ENCODE measurements at places on chromosomes 6 and 20. TPM values are rescaled to one million over a fixed set of nuclear protein-coding genes. Genes with fewer than 3 reads are reported as not detected.

ZFP57 gene
- total RNA-seq: not detected

GHRH gene
- not detected for total RNA-seq

BTNL2 gene
- total RNA-seq: not detected

TSPO2 gene
- not detected for total RNA-seq

OR2J3 gene
- not detected for total RNA-seq

C20orf144 gene
- not detected for total RNA-seq

C6orf15 gene
- total RNA-seq: not detected

DPPA5 gene
- total RNA-seq: not detected

LAMA5 gene
- total RNA-seq: 4.8 TPM

CST4 gene
- total RNA-seq: not detected

CFB gene
- total RNA-seq: 34.6 TPM

SH3BGRL2 gene
- total RNA-seq: 2.9 TPM

DAAM2 gene
- total RNA-seq: 59.9 TPM

MAD2L1BP gene
- total RNA-seq: 26.1 TPM

DEFB123 gene
- total RNA-seq: not detected

PKHD1 gene
- total RNA-seq: not detected

PLN gene
- not detected for total RNA-seq

ARMH2 gene
- total RNA-seq: not detected

BPIFB1 gene
- total RNA-seq: not detected

PI3 gene
- 0.32 TPM for total RNA-seq

MMP24 gene
- total RNA-seq: 1.4 TPM

SHLD1 gene
- total RNA-seq: 1.6 TPM

DDO gene
- 4.9 TPM for total RNA-seq

CRISP1 gene
- not detected for total RNA-seq

ENTPD6 gene
- total RNA-seq: 39.2 TPM

AKAP12 gene
- total RNA-seq: 207 TPM

BPIFB2 gene
- not detected for total RNA-seq

TSPYL4 gene
- 17.5 TPM for total RNA-seq

RANBP9 gene
- total RNA-seq: 75.0 TPM

GNAS-AS1 gene
- 0.39 TPM for total RNA-seq

GGTLC1 gene
- total RNA-seq: not detected

VSTM2L gene
- 1.4 TPM for total RNA-seq

CTAGE9 gene
- not detected for total RNA-seq

LY86 gene
- not detected for total RNA-seq

PLCB1 gene
- total RNA-seq: 15.4 TPM

C20orf202 gene
- total RNA-seq: not detected

RTN4IP1 gene
- total RNA-seq: 5.8 TPM

EFCAB8 gene
- 0.22 TPM for total RNA-seq

DZANK1 gene
- total RNA-seq: 1.2 TPM

FAM217B gene
- 6.0 TPM for total RNA-seq

ZBTB2 gene
- total RNA-seq: 11.0 TPM

PRPH2 gene
- 2.5 TPM for total RNA-seq

MAP7 gene
- total RNA-seq: 1.4 TPM

TMEM14C gene
- total RNA-seq: 175 TPM

VWA7 gene
- 1.9 TPM for total RNA-seq

Measured in articular chondrocyte of knee joint (primary cell).